T-helper 9 cell (primary cell): ENCODE measurements at places on chromosomes 12 and 14.

GRCh38 chr14:64294672-64295413, 672 bp upstream of the ESR2 start:
- peak; percentile 71 for DNase-seq

DNA sequence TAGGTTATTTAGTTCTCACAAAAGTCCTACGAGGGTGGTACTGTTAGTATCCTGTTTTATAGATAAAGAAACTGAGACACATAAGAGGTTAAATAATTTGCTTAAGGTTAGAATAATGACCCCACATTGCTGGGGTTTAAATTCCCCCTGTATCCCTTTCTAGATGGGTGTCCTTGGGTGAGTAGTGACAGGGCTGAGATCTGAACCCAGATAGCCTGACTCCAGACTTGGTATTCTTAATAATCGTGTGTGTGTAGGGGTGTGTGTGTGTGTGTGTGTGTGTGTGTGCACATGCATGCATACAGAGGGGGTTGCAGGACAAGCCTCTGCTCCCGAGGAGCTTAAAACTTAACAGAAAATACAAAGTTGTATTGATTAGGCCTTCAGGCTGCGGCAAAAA, 96.7 kb upstream of the PSMC1 start:
- no peak for DNase-seq

GRCh38 chr12:6936636-6937480, 6.8 kb upstream of the RNU7-1 start:
- no peak for DNase-seq

- DNase-seq, result no peak
These were observed 214.8 kb downstream of the TTC6 start for GRCh38 chr14:37810094-37810801.

- no peak for DNase-seq
These were observed 63.5 kb downstream of the ACACB start for GRCh38 chr12:109179927-109180326.
